Muscle of leg (tissue), 16 donors: ENCODE measurements at places on chromosomes 2 and 18. TPM values are rescaled to one million over a fixed set of nuclear protein-coding genes. Genes with fewer than 3 reads are reported as not detected.
A peak's percentile ranks its signal among the peaks of the same experiment; 100 is the strongest.

DNA sequence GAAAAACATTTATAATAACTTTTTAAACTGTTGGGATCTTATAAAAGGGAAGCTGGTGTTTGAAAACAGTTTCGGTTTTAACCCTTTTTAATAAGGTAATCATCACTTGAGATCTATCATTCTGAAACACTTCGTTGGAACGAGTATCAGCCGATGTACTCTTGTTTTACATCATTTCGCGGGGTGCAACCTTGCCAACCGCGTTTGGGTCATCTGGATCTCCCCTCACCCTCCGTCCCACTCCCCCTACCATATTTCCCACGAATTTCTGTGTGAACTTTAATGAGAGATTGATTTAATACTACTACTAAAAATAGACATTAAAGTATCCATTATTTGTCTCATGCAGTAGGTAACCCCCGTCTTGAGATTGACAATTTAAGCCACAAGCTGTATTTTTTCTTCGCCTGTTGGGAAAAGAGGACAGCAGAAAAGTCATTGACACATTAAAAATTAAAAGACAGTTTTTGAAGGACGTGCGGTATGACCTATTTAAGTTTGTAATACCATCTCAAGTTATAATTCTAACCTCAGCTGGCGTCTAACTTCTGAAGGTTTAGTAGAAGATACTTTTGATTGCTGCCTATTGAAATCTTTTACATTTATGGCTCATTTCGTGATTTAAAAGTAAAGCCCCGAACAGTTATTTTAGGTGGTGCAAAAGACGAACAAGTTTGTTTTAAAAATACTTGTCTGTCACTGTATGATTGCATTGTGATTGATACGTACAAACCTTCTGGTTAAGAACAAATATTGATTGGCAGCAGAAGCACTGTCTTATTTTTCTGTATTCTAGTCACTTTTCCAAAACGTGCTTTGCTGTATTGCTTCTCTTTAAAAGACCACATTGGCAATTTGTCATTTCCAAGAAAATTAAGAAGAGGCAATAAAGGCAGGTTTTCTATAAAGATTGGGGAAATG is 1.5 kb downstream of the CREB1 start:
- peak overlapping the region; percentile 90 for H3K4me3 ChIP-seq
- H3K27me3 ChIP-seq = no peaks in the 10 kb centered on the region
- H3K4me1 ChIP-seq = peaks cover 9% of the 10 kb centered on the region
- H3K27ac ChIP-seq = peak overlapping the region; percentile 97

GRCh38 chr18:53503914-53504441 is 720.5 kb downstream of the MBD2 start:
- H3K36me3 ChIP-seq = no peaks in the 10 kb centered on the region
- no peaks in the 10 kb centered on the region for H3K4me1 ChIP-seq
- H3K4me3 ChIP-seq = no peak overlapping the region

DNA sequence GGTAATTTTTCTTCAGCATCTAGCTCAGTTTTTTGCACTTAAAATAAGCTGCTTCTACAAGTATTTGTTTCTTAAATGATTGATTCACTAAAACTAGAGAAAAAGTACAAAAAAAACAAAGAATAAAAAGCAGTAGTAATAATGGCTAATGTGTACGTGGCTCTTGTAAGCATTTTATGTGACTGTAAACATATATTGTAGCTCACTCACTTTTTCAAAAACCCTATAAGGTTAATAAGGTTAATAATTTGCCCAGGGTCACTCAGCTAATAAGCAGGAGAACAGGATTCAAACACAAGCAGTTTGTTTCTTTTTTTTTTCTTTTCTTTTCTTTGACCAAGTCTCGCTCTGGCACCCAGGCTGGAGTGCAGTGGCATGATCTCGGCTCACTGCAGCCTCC is 67.5 kb downstream of the RMDN2 start:
- H3K27me3 ChIP-seq = no peaks in the 10 kb centered on the region
- no peak overlapping the region for H3K27ac ChIP-seq
- H3K4me1 ChIP-seq = no peaks in the 10 kb centered on the region

DNA sequence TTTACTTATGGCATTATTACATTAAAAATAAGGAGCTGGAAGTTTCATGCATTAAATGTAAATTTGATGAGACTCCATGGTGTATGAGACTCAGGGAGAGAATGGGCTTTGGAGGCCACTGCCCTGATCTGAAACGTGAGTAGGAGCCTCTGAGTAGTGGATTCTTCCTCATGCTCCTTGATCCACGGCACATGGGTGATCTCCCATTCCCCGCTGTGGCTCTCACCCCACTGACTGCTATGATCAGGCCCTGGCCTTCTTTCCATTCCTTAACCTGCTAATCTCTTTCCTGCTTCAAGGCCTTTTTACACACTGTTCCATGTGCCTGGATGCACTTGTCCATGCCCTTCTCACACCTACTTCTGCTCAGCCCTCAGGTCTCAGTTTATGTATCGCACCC is 68.4 kb downstream of the SMAD7 start:
- no peak overlapping the region for H3K4me3 ChIP-seq
- peaks cover 8% of the 10 kb centered on the region for H3K27me3 ChIP-seq
- H3K36me3 ChIP-seq = no peaks in the 10 kb centered on the region
- peaks cover 3% of the 10 kb centered on the region for H3K4me1 ChIP-seq

GRCh38 chr18:39019989-39020388 is 1454.4 kb upstream of the CELF4 start:
- no peak overlapping the region for H3K4me3 ChIP-seq
- H3K27me3 ChIP-seq = no peaks in the 10 kb centered on the region

GRCh38 chr2:52934920-52935640 is 832.5 kb upstream of the CHAC2 start:
- DNase-seq = no peak
- H3K4me3 ChIP-seq = no peak overlapping the region
- no peaks in the 10 kb centered on the region for H3K4me1 ChIP-seq
- no peaks in the 10 kb centered on the region for H3K27me3 ChIP-seq
- H3K27ac ChIP-seq = no peak overlapping the region
- no peaks in the 10 kb centered on the region for H3K36me3 ChIP-seq

DNA sequence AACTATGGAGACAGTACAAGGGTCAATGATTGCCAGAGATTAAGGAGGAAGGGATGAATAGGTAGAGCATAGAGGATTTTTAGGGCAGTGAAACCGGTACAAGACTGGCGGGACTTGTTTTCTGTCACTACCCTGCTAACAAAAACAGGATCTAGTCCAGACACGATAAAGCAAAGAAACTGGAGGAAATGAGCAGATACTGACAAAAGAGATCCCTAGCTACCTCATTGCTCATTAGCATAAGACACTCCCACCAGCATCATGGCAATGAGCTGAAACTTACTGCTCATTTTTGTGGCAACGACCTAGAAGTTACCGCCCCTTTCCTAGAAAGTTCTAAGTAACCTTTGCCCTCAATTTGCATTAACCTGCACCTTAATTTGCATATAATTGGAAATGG is 131.2 kb downstream of the ETAA1 start:
- no peak overlapping the region for H3K27ac ChIP-seq
- H3K36me3 ChIP-seq = no peaks in the 10 kb centered on the region
- no peak for DNase-seq
- H3K4me1 ChIP-seq = no peaks in the 10 kb centered on the region
- no peaks in the 10 kb centered on the region for H3K27me3 ChIP-seq

DNA sequence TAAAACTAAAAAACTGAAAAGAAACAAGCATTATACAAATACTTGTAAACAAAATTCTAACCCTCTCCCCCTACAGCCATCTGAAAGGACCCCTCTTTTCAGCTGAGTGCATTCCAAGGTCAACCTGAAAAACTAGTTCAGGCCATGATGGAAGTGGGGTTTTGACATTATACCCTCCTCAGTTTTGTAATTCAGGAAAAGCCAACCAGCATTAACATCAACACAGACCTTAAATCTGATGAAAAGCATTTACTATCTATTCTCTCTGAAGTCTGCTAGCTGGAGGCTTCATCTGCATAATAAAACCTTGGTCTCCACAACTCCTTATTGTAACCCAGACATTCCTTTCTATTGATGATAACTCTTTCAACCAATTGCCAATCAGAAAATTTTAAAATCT is 302.2 kb downstream of the CNTNAP5 start:
- H3K27ac ChIP-seq = no peak overlapping the region
- no peaks in the 10 kb centered on the region for H3K4me1 ChIP-seq
- H3K27me3 ChIP-seq = no peaks in the 10 kb centered on the region

- no peak for DNase-seq
- H3K36me3 ChIP-seq = peaks cover 11% of the 10 kb centered on the region
- no peak overlapping the region for H3K4me3 ChIP-seq
- H3K27ac ChIP-seq = no peak overlapping the region
These were observed 118.8 kb downstream of the SETBP1 start for GRCh38 chr18:44799382-44799906.

DNA sequence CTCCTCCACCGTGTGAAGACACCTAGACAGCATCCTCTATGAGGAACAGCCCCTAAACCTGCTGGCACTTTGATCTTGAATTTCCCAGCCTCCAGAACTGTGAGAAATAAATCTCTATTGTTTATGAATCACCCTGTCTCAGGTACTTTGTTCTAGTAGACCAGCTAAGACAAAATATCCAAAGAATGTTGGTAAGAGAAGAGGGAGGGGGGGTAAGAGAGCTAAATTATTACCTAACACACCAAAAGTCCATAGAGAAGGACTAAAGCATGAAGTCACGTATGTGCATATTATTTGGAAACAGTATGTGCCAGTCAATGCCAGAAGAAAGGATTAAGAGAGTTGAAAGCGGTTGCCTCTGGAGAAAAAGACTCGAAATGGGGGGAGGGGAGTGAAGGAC is 211.0 kb downstream of the SP3 start:
- H3K4me3 ChIP-seq = no peak overlapping the region
- peaks cover 10% of the 10 kb centered on the region for H3K4me1 ChIP-seq
- H3K27ac ChIP-seq = no peak overlapping the region
- H3K36me3 ChIP-seq = no peaks in the 10 kb centered on the region
- no peak for DNase-seq

GRCh38 chr2:226622484-226622883 is 177.1 kb downstream of the IRS1 start:
- H3K27ac ChIP-seq = no peak overlapping the region
- H3K4me3 ChIP-seq = no peak overlapping the region
- H3K36me3 ChIP-seq = no peaks in the 10 kb centered on the region
- H3K4me1 ChIP-seq = peaks cover 3% of the 10 kb centered on the region

- DNase-seq = no peak
- no peak overlapping the region for H3K4me3 ChIP-seq
- H3K27ac ChIP-seq = no peak overlapping the region
- no peaks in the 10 kb centered on the region for H3K36me3 ChIP-seq
These were observed 4.7 kb upstream of the SP3 start for GRCh38 chr2:173969886-173970285.

- no peak overlapping the region for H3K27ac ChIP-seq
- H3K27me3 ChIP-seq = no peaks in the 10 kb centered on the region
- H3K4me1 ChIP-seq = no peaks in the 10 kb centered on the region
- DNase-seq = no peak
These were observed 47.1 kb downstream of the STRN start for GRCh38 chr2:36919041-36919837.

GRCh38 chr2:15825276-15825980 is 114.9 kb upstream of the MYCN start:
- peaks cover 7% of the 10 kb centered on the region for H3K27me3 ChIP-seq
- H3K4me1 ChIP-seq = peaks cover 14% of the 10 kb centered on the region
- H3K27ac ChIP-seq = no peak overlapping the region
- DNase-seq = peak; percentile 64
- no peaks in the 10 kb centered on the region for H3K36me3 ChIP-seq
- no peak overlapping the region for H3K4me3 ChIP-seq

- H3K4me3 ChIP-seq = no peak overlapping the region
- no peak for DNase-seq
- H3K27ac ChIP-seq = no peak overlapping the region
These were observed 2.5 kb upstream of the EGR4 start for GRCh38 chr2:73295751-73296400.

DNA sequence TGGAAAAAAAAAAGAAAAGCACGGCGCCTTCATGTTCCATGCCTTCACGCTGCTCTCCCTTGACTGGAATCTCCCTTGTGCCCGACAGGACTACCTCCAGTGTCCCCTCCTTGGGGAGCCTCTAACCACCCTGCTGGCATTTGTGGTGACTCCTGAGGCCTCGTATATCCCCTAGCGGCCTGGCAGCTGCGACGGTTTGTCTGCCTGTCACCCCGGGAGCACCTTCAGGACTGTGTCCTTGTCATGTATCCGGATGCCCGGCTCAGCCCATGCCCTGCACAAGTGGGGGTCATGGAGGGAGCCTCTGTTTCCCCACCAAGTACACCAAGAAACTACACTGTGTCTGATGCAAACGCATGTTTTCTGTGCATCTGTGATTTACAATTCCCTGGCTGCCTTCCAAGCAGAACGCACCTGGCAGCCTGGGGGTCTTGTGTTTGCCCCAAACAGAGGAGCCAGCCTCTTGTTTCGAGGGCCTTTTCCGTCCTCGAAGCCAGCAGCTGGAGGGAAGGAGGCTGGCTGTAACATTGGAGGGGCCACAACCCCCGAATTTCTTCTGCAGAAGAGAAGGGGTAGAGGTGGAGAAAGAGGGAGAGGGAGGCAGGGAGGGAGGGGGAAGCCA is 18.9 kb downstream of the TWIST2 start:
- H3K4me3 ChIP-seq = no peak overlapping the region
- peaks cover 23% of the 10 kb centered on the region for H3K4me1 ChIP-seq
- no peaks in the 10 kb centered on the region for H3K27me3 ChIP-seq

DNA sequence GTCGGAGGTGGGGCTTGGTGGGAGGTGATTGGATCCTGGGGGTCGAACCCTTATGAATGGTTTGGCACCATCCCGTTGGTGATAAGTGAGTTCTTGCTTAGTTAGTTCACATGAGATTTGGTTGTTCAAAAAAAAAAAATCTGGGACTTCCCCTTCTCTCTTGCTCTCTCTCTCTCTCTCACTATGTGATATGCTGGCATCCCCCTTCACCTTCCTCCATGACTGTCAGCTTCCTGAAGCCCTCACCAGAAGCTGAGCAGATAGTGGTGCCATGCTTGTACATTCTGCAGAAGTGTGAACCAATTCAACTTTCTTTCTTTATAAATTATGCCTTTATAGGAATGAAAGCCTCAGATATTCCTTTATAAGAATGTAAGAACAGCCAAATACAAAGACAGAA is 269.7 kb upstream of the APCDD1 start:
- H3K4me1 ChIP-seq = no peaks in the 10 kb centered on the region
- H3K27me3 ChIP-seq = peaks cover 3% of the 10 kb centered on the region
- no peak overlapping the region for H3K27ac ChIP-seq
- H3K4me3 ChIP-seq = no peak overlapping the region
- no peaks in the 10 kb centered on the region for H3K36me3 ChIP-seq
- no peak for DNase-seq

DNA sequence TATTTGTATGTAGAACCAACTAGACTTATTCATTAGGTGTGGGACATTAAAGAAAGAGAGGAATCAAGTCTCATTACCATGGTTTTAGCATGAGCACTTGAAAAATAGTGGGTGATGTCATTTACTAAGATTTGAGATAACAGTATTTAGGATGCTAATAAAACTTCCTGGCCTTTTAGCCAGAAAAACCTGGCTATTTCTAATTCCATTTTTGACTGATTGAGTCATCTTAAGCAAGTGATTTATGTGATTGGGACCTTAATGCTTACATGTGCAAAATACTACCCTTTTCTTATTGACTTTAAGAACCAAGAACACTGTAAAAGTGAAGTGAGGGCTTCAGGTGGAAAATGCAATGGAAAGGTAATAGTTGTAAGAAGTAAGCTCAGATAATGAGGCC is 196.8 kb upstream of the SESTD1 start:
- H3K27me3 ChIP-seq = no peaks in the 10 kb centered on the region
- no peaks in the 10 kb centered on the region for H3K4me1 ChIP-seq
- H3K27ac ChIP-seq = no peak overlapping the region
- DNase-seq = no peak

Gene HRH4
- total RNA-seq = 0.09 TPM

Gene FBXO36
- total RNA-seq = 2.8 TPM

Gene ALLC
- 0.09 TPM for total RNA-seq

Gene IL1B
- 0.18 TPM for total RNA-seq

Gene CACNB4
- 7.2 TPM for total RNA-seq

Gene AQP12B
- not detected for total RNA-seq

Gene C1D
- total RNA-seq = 18.4 TPM

Gene ANKRD29
- 4.0 TPM for total RNA-seq

Gene SH3BP4
- total RNA-seq = 14.8 TPM

Gene DCTN1
- total RNA-seq = 56.6 TPM

Gene PLEKHM3
- 8.7 TPM for total RNA-seq

Gene SIX2
- 3.3 TPM for total RNA-seq

Gene ZBTB14
- 13.0 TPM for total RNA-seq
